Upper lobe of left lung (tissue), 6 donors: ENCODE measurements at places on chromosomes 16 and 17. TPM values are rescaled to one million over a fixed set of nuclear protein-coding genes. Genes with fewer than 3 reads are reported as not detected.
A peak's percentile ranks its signal among the peaks of the same experiment; 100 is the strongest.

Gene COG1
- total RNA-seq, result 32.2 TPM

- peak; percentile 85 for DNase-seq
These were observed 99.8 kb upstream of the CDH5 start for GRCh38 chr16:66266436-66267291.

GRCh38 chr17:73821665-73822064, 177.4 kb upstream of the SDK2 start:
- no peak for DNase-seq

DNA sequence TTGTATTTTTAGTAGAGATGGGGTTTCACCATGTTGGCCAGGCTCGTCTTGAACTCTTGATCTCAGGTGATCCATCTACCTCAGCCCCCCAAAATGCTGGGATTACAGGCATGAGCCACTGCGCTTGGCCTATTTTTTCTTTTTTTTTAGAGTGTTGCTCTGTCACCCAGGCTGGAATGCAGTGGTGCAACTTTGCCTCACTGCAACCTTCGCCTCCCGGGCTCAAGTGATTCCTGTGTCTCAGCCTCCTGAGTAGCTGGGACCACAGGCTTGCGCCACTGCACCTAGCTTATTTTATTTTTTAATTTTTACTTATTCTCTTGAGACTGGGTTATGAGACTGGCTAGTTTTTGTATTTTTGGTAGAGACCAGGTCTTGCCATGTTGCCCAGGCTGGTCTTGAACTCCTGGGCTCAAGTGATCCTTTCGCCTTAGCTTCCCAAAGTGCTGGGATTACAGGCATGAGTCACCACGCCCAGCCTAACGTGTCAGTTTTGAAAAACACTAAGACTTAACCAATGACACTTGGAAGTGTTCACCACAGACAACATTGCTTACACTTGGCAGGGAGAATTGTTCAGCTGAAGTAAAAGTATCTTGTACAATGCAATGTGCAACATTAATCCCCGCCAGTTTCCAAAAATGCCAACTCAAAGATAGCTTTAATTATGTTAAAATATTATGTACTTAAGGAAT, 26.9 kb downstream of the ATAD5 start:
- DNase-seq, result no peak

DNA sequence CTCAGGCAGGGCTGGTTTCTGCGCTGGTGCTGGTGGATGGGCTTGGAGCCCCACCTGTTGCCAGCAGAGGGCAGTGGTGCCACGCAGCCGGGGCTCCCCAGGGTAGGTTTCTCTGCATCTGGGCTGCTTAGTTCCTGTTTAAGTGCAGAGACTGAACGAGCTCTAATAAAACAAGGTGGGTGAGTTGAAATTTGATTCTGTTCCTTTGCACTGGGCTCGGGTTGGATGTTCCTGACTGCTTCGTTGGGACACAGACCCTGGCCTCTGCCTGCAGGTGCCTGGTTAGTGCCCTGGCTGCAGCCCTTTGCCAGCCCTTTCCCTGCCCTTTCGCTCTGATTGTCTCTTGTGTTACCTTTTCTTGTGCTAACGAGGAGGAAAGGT, 30.0 kb downstream of the TBCD start:
- peak; percentile 89 for DNase-seq
